ENCODE measurements at places on chromosomes 11 and 22.

DNA sequence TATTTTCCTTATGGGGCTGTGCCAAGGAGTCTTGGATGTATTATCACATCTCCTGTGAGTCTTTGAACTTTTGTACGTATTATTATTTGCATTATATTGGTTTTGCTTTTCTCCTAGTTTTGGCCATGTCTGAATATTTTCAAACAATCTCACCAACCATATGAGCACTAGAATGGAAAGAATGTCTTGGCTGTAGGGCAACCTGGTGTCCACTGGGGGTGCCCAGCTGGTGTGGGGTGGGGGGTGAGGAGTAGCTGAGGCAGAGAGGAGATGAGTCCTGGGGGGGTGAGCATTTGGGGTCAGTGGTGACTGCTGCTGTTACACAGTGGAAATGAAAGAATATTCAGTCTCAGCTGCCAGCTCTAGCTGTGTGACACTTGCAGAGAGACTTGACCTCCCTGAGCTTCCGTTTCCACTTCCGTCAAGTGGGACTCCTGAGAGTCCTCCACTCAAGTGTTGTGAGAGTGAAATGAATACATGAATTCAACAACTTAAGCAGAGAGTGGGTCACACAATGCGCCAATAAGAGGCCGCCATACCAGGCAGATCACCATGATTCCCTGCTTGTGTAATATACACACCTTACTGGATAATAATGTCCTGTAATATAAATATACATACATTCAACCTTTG, 12.7 kb upstream of the PVALB start:
- H3K4me1 ChIP-seq = peaks cover 15% of the 10 kb centered on the region
- no peak for DNase-seq
- H3K27me3 ChIP-seq = peaks cover 66% of the 10 kb centered on the region
- H3K4me3 ChIP-seq = no peak overlapping the region
- H3K27ac ChIP-seq = no peak overlapping the region

DNA sequence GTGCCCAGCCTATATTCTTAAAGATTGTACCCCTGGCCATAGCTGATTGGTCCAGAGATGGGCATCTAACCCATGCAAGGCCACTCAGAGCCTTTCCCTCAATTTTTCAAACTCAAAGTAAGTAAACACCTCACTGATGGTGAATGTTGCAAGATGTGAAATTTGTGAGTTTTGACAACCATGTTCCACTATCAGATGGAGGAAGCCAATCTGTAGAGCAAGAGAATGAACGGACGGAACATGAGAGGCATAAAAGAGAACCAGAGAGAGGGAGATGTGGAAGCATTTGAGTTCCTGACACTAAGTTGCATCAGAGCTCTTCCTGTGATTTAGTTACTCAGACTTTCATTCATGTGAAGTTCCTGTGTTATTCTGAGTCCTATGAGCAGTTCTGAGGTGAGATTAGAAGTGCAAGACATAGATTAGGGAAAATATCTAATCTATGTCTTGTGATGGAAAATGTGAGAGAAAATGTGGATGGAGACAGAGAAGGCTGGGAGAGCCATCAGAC, 73.3 kb downstream of the PRSS23 start:
- DNase-seq = no peak
- H3K4me1 ChIP-seq = no peaks in the 10 kb centered on the region
- no peak overlapping the region for H3K4me3 ChIP-seq
- no peaks in the 10 kb centered on the region for H3K36me3 ChIP-seq

- H3K36me3 ChIP-seq = peaks cover 19% of the 10 kb centered on the region
- no peaks in the 10 kb centered on the region for H3K27me3 ChIP-seq
- peaks cover 80% of the 10 kb centered on the region for H3K4me1 ChIP-seq
- peak; percentile 45 for DNase-seq
Observed at GRCh38 chr11:44566952-44567875, 1.8 kb downstream of the CD82 start.

- no peak for DNase-seq
- H3K4me1 ChIP-seq = peaks cover 7% of the 10 kb centered on the region
- peaks cover 12% of the 10 kb centered on the region for H3K27me3 ChIP-seq
- H3K27ac ChIP-seq = peak overlapping the region; percentile 46
Observed at GRCh38 chr11:11279956-11280689, 72.9 kb downstream of the CSNK2A3 start.

- H3K36me3 ChIP-seq = peaks cover 34% of the 10 kb centered on the region
- DNase-seq = no peak
- no peaks in the 10 kb centered on the region for H3K4me1 ChIP-seq
- no peak overlapping the region for H3K27ac ChIP-seq
Observed at GRCh38 chr22:21698430-21699329, 32.9 kb downstream of the PPIL2 start.

- peaks cover 49% of the 10 kb centered on the region for H3K27me3 ChIP-seq
- no peak overlapping the region for H3K4me3 ChIP-seq
- no peak for DNase-seq
- no peaks in the 10 kb centered on the region for H3K36me3 ChIP-seq
- no peak overlapping the region for H3K27ac ChIP-seq
- H3K4me1 ChIP-seq = no peaks in the 10 kb centered on the region
Observed at GRCh38 chr11:45794169-45794568, 10.8 kb upstream of the SLC35C1 start.

DNA sequence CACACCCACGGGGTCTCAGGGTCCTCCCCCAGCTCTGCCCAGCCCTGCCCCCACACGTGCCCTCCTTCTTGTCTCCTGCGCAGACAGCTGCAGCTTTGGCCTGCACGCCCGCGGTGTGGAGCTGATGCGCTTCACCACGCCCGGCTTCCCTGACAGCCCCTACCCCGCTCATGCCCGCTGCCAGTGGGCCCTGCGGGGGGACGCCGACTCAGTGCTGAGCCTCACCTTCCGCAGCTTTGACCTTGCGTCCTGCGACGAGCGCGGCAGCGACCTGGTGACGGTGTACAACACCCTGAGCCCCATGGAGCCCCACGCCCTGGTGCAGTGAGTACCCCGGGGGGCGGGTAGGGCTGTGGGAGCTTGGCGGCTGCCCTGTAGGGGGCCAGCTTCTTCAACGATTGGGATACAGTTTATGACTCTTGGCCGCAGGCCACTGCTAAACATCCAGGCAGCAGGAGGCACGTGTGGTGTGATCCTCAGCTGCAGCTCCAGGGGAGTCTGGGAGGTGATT, 30.8 kb downstream of the ST14 start:
- no peak overlapping the region for H3K27ac ChIP-seq
- no peak overlapping the region for H3K4me3 ChIP-seq
- H3K36me3 ChIP-seq = no peaks in the 10 kb centered on the region
- DNase-seq = no peak

GRCh38 chr11:22730319-22730718, 63.9 kb downstream of the GAS2 start:
- H3K36me3 ChIP-seq = no peaks in the 10 kb centered on the region
- no peaks in the 10 kb centered on the region for H3K4me1 ChIP-seq
- no peaks in the 10 kb centered on the region for H3K27me3 ChIP-seq

DNA sequence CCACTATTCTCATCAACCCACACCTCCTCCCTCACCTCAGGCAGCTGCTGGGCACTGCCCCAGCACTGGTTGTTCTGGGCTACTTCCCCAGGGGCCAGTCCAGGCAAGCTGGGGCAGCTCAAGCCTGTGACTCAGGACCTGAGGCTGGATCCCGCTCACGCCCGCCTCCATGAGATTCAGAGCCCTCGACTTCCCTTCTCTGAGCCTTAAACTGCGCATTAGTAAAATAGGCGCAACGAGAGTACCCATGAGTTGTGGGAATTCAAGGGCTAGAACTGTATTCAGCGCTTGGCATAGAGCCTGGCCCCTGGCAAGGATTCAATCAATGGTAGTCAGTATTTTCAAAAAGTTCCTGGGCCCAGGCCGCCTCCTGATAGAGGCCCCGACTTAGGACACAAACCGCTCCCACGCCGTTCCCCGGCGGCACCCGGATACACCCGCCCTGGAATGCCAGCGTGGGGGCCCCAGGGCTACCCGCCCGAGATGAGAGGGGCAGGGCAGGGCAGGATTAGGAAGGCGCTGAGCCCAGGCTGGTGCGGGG, 723 bp upstream of the CD82 start:
- no peak for DNase-seq
- peak overlapping the region; percentile 53 for H3K27ac ChIP-seq
- peaks cover 14% of the 10 kb centered on the region for H3K36me3 ChIP-seq
- H3K4me3 ChIP-seq = peak overlapping the region; percentile 84
- peaks cover 74% of the 10 kb centered on the region for H3K4me1 ChIP-seq

GRCh38 chr11:131874070-131874469, 503.7 kb downstream of the NTM start:
- H3K4me1 ChIP-seq = no peaks in the 10 kb centered on the region
- H3K27me3 ChIP-seq = no peaks in the 10 kb centered on the region
- no peak overlapping the region for H3K27ac ChIP-seq
- no peak for DNase-seq
- no peak overlapping the region for H3K4me3 ChIP-seq
- H3K36me3 ChIP-seq = no peaks in the 10 kb centered on the region

- no peaks in the 10 kb centered on the region for H3K4me1 ChIP-seq
- no peak for DNase-seq
- no peaks in the 10 kb centered on the region for H3K36me3 ChIP-seq
Observed at GRCh38 chr11:16013649-16014275, 342.6 kb downstream of the SOX6 start.

- peak overlapping the region; percentile 58 for H3K27ac ChIP-seq
- no peak for DNase-seq
- peak overlapping the region; percentile 51 for H3K4me3 ChIP-seq
- no peaks in the 10 kb centered on the region for H3K27me3 ChIP-seq
- peaks cover 43% of the 10 kb centered on the region for H3K36me3 ChIP-seq
Observed at GRCh38 chr22:26479043-26479791, 4.4 kb downstream of the HPS4 start.

- peaks cover 10% of the 10 kb centered on the region for H3K27me3 ChIP-seq
- no peaks in the 10 kb centered on the region for H3K4me1 ChIP-seq
- no peaks in the 10 kb centered on the region for H3K36me3 ChIP-seq
- H3K4me3 ChIP-seq = no peak overlapping the region
Observed at GRCh38 chr11:128246364-128246801, 341.0 kb downstream of the ETS1 start.

- no peak for DNase-seq
- no peak overlapping the region for H3K4me3 ChIP-seq
- H3K27ac ChIP-seq = no peak overlapping the region
- H3K27me3 ChIP-seq = no peaks in the 10 kb centered on the region
- H3K4me1 ChIP-seq = no peaks in the 10 kb centered on the region
- no peaks in the 10 kb centered on the region for H3K36me3 ChIP-seq
Observed at GRCh38 chr11:127926721-127927120, 660.6 kb downstream of the ETS1 start.

DNA sequence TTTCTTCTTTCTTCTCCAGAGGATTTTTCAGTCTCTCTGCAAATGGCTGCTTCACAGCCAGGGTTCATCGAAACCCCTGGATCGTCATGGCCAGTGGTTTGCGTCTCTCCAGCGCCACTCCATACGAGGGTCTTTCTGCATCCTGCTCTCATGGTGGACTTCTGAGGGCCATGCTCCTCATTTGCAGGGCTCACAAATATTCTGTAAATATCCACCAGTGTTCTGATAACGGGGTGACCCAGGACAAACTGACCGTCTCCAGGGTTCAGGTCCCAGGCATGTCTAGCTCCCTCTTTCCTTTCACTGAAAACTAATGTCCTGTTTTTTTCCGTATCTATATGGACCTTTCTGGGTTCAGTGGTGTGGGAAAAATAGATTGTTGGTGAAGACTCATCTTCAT, 15.7 kb upstream of the VPREB1 start:
- no peak overlapping the region for H3K27ac ChIP-seq
- H3K27me3 ChIP-seq = peaks cover 9% of the 10 kb centered on the region
- peaks cover 1% of the 10 kb centered on the region for H3K4me1 ChIP-seq
- no peaks in the 10 kb centered on the region for H3K36me3 ChIP-seq

DNA sequence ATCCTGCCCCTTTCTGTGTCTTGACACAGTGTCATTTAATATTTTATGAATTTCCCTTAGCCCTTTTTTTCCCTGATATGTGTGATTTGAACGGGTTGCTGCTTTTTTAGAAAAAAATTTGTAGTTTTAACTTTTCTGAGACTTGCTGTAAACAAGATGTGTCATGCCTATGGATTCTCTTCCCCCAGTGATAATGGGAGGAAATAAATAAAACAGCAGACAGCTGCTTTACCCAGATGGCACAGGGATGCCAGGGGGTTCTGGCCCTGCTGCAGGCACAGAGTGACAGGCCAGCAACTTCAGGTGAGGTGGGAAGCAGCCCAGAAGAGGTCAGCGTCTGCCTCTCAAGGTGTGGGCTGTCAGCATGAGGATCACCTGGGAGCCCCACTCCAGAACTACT, 266.9 kb downstream of the KIRREL3 start:
- no peaks in the 10 kb centered on the region for H3K4me1 ChIP-seq
- no peaks in the 10 kb centered on the region for H3K36me3 ChIP-seq
- no peak for DNase-seq
- H3K27me3 ChIP-seq = peaks cover 3% of the 10 kb centered on the region
- H3K27ac ChIP-seq = no peak overlapping the region

- DNase-seq = no peak
- no peak overlapping the region for H3K27ac ChIP-seq
- no peak overlapping the region for H3K4me3 ChIP-seq
Observed at GRCh38 chr11:1498262-1498661, 11.7 kb upstream of the MOB2 start.

DNA sequence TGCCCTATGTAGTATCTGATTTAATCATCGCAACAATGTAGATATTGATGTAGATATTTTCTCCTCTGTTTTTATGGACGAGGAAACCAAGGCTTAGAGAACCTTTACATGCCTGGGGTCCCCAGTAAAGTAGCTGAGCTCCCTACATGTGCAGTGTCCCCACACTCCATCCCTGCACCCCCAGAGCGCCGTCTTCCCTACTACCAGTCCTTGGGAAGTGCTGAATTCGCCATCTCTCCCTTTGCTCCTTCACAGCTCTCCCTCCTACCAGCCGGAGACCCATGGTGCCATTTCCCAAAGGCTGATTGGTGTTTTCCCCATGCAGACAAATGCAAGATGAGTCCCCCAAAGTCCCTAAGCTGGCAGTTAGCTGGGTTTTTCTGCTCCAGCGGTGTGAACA, 86.0 kb downstream of the CEP164 start:
- peaks cover 9% of the 10 kb centered on the region for H3K27me3 ChIP-seq
- no peak overlapping the region for H3K27ac ChIP-seq
- no peak for DNase-seq
- no peaks in the 10 kb centered on the region for H3K4me1 ChIP-seq
- peaks cover 2% of the 10 kb centered on the region for H3K36me3 ChIP-seq
- no peak overlapping the region for H3K4me3 ChIP-seq

- H3K4me1 ChIP-seq = peaks cover 18% of the 10 kb centered on the region
- peak overlapping the region; percentile 82 for H3K27ac ChIP-seq
- H3K27me3 ChIP-seq = no peaks in the 10 kb centered on the region
Observed at GRCh38 chr11:1262172-1263006, 39.5 kb downstream of the MUC5B start.
